ENCODE measurements at places on chromosomes 16 and 17.

GRCh38 chr17:29648005-29648404 lies 25.3 kb upstream of the CORO6 start:
- DNase-seq, result no peak

DNA sequence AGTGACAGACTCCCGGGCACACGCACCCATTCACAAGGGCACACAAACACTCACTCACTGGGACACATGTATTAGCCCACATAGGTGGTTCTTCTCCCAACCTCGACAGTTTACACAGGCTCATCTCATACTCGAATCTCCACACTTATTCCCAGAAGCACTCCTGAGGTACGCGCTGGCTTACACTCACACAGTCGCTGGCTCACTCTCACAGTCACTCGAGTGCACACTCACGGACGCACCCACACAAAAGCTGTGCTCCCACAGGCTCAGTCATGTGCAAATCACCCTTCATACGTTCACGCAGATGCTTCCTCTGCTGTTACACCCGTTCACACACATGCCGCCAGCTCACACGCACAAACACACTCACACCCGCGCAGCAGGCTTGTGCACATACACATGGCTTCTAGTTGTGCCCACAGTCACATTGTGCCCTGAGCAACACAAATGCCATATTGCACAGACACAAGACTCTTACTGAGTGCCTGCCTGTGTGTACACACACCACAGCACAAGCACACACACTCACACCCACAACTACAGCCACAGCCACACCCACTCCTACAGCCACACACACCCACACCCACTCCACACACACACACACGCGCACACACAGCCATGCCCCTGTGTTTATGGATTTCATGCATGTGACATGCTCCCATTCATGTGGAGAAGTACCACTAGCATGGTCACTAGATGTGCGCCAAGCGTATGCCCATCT lies 8.4 kb upstream of the PRR29 start:
- DNase-seq, result no peak

DNA sequence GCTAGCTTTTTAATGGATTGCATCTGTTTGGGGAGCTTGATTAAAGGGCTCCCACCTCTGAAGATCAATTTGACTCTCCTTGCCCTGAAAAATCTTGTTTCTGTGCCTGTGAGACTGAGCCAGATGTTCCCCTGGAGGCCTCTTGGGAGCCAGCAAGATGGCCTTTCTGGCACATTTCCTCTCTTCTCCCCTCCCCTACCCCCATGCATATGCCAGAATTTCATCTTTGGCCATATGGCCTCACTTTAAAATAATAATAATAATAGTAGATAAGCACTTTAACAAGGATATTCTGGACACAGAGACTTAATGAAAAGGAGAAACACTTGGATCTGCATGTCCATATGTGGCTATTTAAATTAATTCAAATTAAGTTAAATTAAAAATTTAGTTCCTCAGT lies 144.1 kb upstream of the CES5A start:
- DNase-seq, result no peak

- no peak for DNase-seq
These were observed 383.8 kb downstream of the GRIN2A start for GRCh38 chr16:9798474-9798873.

Data from Caco-2 (cell line).